ENCODE measurements at places on chromosomes 16 and 17.

GRCh38 chr17:69450918-69451317 lies 36.4 kb downstream of the MAP2K6 start:
- no peak for DNase-seq

DNA sequence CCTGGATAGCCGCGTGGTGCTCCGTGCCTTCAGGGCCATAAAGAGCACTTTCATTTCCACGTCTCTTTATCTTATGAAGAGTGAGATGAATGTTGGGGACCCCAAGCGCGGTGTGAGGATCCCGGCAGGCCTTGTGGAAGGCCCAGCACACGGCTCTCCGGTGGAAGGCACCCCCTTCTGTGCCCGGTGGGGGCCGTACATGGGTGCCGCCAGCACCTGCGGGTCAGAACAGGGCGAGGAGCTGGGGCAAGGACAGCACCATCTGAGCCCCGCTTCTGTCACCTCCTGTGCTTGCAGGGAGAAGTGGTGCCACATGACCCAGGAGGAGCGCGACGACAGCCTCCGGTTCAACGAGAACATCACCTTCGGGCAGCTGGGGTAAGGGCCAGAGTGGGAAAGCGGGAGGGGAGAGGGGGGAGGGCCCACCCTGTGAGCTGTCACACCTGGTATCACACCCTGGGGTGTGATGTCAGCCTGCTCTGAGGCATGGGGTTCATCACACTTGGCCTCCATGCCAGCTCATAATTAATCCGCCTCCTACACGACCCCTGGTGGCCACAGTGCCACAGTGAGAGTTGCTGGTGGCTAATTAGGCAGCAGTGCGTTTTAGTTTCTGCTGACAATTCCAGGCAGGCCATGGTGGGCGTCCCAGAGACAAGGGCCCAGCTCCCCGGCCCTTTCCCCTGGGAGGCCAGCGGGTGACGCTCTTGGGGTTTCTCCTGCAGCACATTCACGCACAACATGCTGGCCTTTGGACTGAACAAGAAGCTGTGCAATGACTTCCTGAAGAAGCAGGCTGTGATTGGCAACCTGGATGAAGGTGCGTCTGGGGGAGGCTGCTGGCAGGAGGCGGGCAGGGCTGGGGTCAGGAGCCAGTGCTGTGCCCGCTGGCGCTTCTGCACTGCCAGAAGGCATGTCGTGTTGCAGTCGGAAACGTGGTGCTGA lies 25.7 kb downstream of the CIBAR2 start:
- DNase-seq = no peak

- DNase-seq = no peak
Observed at GRCh38 chr17:43812396-43813265, 20.3 kb downstream of the MPP3 start.

DNA sequence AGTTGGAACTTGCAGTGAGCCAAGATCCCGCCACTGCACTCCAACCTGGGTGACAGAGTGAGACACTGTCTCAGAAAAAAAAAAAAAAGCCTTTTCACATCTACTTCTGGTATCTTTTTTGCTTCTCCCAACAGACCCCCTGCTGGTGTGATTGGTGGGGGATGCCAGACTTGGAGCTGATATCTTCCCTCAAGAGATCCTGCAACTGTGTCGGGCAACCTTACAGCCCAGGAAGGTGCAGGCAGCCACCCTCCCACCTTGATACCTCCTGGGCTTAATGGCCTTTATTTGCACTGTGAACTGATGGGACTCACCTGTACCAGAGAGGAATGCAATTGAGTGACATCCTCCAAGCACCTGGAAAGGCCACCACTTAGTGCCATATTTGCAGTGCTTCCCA lies 142.3 kb downstream of the RGS9 start:
- DNase-seq = no peak

DNA sequence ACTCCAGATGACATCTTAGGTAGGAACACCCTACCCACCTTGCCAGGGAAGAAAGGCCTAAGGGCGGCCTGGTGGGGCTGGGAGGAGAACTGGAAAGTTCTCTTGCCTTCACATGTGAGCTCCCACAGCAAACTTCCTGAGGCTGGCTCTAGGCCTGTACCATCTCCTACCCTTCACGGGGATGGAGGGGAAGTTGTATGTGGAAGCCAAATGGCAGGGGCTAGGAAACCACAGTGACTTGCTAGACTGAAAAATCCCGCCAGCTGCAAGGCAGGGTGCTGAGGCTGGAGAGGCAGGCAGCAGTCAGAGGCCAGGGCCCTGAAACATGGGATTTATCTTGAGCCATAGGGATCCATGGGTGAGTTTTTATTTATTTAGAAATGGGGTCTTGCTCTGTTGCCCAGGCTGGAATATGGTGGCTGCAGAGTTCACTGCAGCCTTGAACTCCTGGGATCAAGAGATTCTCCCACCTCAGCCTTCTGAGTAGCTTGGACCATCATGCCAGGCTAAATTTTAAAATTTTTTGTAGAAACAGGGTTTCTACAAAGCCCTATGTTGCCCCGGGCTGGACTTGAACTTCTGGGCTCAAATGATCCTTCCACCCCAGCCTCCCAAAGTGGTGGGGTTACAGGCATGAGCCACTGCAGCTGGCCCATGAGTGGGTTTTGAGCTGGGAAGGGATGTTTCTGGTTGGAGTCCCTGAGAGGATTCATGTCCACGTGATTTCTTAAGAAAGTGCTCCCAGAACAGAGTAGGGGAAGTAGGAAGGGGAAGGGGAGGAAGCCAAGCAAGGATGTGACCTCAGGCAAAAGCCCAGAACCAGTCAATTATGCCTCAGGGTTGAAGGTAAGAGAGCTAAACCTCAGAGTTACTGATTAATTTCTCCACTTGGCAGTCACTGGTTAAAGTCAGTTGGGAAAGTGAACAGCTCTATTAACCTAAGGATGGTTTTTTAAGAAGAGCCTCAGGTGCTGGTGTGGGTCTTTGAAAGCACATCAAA lies 4.0 kb upstream of the KAT8 start:
- DNase-seq = no peak

DNA sequence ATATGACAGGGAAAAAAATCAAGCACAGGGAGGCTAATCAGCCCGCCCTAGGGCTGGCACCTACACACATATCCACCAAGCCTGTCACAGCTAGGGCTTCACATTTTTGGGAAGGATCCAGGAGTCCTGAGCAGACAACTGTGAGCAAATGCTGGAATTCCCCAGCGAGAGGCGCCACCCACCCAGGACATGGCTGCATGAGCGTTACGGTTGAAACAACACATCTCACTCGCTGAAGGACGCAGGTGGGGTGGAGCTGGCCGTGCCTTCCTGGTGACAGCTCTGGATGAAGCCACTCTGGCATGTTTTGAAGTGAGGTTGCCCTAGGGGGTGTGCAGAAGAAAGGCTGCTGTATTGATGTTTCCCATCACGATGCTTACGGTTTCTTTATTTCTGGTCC lies 315.1 kb upstream of the EEF2KMT start:
- DNase-seq = no peak

DNA sequence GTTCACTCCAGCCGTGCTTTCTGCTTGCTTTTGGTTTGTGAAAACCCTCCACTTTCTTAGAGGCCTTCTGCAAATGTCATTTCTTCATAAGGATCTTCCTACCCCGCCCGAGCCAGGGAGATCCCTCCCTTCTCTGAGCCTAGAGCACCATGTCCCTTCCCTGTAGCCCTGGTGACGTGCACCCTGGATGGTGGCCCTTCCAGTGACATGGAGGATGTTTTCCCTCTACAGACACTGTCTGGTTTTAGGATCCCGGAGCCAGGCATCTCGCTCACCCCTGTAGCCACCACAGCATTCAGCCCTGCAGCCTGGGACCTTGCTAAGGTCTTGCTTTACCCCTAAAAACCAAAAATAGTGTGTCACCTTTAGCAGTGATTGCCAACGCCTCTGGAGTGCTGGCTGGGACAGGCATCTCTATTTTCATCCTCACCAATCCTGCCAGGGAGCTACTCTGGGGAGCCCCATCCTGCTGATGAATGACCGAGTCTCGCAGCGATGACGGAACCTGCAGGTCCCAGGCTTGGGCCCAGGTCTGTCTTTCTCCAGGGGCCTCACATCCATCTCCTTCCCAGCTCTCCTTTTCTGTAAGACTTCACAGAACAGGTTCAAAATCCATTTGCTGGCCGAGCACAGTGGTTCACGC lies 394.1 kb upstream of the TNRC6C start:
- DNase-seq = no peak

DNA sequence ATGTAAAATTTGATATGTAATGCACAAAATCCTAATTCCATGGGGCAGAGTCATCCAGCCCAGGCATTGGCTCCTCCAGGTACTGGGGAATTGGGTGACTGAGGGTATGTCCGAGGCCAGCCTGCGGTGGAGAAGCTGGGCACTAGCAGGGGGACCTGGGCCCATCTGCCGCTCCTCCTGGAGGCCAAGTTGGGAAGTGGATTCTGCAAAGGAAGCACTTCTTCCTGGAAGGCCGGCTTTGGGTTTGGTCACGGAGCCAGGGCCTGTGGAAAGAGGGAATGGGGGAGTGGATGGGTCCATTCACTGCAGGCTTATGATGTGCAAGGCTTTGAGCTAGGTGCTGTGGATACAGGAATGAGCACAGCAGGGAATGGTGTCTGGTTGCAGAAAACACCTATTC lies 85.8 kb downstream of the GNAO1 start:
- no peak for DNase-seq

DNA sequence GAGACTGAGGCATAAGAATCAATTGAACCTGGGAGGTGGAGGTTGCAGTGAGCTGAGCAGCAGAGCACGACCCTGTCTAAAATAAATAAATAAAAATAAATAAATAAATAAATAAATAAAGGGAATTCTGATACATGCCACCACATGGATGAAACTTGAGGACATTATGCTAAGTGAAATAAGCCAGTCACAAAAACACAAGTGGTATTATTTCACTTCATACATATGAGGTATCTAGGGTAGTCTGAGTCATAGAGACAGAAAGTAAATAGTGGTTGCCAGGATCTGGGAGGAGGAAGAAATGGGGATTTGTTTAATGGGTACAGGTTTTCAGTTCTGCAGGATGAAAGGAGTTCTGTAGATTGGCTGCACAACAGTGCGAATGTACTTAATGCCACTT lies 16.3 kb downstream of the PIPOX start:
- no peak for DNase-seq

- no peak for DNase-seq
Observed at GRCh38 chr16:8955828-8956227, 7.9 kb downstream of the USP7 start.

GRCh38 chr16:1159973-1160772 lies 7.3 kb downstream of the CACNA1H start:
- no peak for DNase-seq

DNA sequence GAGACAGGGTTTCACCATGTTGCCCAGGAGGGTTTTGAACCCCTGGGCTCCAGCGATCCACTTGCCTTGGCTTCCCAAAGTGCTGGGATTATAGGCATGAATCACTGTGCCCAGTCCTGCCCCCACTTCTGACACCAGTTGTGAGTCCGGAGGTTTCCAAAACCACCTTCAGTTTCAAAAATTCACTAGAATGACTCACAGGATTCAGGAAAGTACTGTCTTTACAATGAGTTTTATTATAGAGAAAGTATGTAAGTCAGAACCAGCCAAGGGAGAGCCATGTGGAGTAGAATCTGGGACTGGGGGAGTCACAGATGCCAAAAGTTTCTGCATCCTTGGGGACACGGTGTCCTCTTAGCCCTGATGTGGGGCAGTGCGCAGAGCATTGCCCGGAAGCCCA lies 55.1 kb downstream of the PLD6 start:
- DNase-seq = no peak

DNA sequence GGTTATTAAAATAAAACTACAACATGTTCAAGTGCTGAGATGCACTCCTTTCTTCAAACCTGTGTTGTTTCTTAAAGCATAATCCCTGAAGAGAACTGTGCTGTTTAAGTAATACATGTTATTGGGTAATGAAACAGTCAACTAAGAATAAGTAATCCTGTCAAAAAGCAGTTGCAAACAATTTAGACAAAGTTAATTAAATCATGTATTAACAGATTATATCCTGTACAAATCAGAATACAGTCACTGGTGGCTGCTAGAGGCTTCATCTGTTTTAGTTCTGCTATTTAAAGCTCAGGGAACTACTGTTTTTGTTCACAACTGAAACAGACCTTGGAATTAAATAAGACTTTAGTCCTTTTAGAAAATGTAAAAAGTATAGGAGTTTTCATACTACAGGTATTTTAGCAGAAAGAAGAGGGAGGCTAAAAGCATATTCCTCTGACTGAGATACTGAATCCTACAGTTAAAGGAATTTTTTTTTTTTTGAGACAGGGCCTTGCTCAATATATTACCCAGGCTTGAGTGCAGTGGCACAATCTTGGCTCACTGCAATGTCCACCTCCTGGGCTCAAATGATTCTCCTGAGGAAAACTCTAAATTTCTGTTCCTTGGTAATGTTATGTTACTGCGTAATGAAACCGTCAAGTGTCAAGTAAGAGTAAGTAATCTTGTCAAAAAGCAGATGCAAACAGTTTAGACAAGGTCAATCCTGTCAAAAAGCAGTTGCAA lies 27.3 kb upstream of the ITGA2B start:
- no peak for DNase-seq

GRCh38 chr16:89910717-89911354 lies 7.8 kb upstream of the MC1R start:
- no peak for DNase-seq

- no peak for DNase-seq
Observed at GRCh38 chr16:1932050-1933028, 10.7 kb downstream of the MSRB1 start.

DNA sequence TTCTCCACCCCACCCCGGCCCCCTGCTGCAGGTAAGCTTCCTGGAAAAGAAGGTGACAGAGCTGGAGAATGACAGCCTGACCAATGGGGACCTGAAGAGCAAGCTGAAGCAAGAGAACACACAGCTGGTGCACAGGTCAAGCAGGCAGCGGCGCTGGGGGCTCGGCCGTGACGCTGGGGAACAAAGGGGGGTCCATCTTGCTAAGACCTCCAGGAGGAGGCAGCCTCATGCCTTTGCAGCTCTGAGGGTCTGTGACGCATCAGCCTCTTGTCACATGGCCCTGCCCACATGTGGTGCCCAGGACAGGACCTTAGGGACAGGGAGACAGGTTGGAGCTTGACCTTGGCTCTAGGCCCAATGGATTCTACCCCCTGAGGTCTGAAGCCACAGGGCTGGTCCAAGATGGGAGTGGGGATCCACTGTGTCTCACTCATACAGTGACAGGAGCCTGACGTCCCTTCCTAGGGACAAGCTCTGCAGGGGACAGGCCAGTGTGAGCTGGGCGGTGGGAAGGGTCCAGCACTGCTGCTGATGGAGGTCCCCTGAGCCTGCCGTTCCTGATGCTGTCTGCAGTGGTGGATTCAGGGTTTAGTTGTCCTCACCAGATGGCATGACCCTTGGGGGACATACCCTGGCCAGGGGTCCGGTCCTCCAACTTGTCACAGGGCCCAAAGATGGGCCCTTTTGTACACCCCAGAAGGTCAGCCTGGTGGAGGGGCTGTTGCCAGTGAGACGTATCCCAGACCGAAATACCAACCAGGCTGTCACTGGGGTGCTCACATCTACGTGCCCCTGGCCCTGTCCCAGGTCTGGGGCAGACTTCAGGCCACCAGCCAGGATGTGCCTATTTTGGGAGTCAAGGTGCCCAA lies 132.6 kb downstream of the RAB11FIP4 start:
- DNase-seq = no peak

- DNase-seq = no peak
Observed at GRCh38 chr17:51088287-51088686, 32.4 kb downstream of the SPAG9 start.
